ENCODE measurements at places on chromosomes 11 and 22. TPM values are rescaled to one million over a fixed set of nuclear protein-coding genes. Genes with fewer than 3 reads are reported as not detected.
A peak's percentile ranks its signal among the peaks of the same experiment; 100 is the strongest.

Gene SAA2
- total RNA-seq, result 19.0 TPM

Gene MRGPRE
- not detected for total RNA-seq

Gene OR5A1
- total RNA-seq, result not detected

Gene WBP2NL
- 0.60 TPM for total RNA-seq

Gene RABL2B
- total RNA-seq, result 11.8 TPM

Gene ASPHD2
- total RNA-seq, result 2.1 TPM

Gene FAM118B
- total RNA-seq, result 6.6 TPM

Gene EHF
- total RNA-seq, result 342 TPM

- no peak for ATAC-seq
Measured at GRCh38 chr22:43434928-43435311, 23.1 kb downstream of the MPPED1 start.

DNA sequence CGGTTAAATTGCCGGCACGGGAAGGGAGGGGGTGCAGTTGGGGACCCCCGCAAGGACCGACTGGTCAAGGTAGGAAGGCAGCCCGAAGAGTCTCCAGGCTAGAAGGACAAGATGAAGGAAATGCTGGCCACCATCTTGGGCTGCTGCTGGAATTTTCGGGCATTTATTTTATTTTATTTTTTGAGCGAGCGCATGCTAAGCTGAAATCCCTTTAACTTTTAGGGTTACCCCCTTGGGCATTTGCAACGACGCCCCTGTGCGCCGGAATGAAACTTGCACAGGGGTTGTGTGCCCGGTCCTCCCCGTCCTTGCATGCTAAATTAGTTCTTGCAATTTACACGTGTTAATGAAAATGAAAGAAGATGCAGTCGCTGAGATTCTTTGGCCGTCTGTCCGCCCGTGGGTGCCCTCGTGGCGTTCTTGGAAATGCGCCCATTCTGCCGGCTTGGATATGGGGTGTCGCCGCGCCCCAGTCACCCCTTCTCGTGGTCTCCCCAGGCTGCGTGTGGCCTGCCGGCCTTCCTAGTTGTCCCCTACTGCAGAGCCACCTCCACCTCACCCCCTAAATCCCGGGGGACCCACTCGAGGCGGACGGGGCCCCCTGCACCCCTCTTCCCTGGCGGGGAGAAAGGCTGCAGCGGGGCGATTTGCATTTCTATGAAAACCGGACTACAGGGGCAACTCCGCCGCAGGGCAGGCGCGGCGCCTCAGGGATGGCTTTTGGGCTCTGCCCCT is 529 bp upstream of the CCND1 start:
- no peak for ATAC-seq

GRCh38 chr11:110050201-110050506 is 43.0 kb upstream of the ZC3H12C start:
- ATAC-seq, result no peak

DNA sequence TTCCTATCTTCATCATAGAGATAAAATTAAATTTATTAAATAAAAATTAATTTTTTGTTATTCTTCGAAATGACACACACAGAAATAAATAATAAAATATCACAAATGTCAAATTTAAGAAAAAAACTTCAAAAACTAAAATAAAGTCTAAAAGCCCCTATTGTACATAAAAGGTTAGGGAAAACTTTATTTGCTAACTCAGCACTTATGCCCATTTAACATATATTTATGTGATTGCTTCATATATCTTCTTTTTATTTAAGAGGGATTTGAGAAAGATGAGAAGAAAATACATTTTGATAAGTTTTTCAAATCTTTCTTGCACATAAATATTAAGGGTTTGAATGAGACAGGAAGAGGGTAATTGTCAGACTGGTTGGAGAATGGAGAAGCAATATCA is 2350.4 kb upstream of the RAG2 start:
- no peak for ATAC-seq

DNA sequence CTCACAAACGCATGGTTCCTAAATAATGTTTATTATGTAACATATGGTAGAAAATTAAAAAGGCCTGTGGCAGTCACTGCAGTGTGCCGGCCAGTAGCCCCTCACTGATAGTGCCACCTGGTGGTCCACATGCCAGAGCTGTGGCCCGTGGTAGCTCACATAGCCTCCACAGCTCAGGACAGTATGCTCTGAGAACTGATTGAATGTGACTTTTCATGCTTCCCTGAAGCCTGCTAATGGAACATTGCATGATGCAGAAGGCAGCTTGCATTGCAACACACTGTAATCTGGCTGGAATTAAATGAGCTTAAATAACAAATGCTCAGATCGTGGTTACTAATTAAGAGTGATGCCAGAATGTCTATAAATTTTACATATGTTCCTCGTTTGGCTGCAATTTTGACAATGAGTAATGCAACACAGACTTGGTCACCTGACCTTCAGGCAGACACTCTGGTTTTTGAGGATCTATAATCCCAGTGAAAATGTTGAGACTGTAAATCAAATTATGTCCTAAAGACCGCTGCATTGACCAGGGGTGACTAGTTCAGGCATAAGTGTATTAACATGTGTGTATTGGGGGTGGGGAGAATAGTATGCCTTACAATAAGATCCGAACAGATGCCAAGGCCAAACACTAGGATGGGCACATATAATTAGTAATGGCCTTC is 566.4 kb downstream of the METTL15 start:
- peak; percentile 96 for ATAC-seq

DNA sequence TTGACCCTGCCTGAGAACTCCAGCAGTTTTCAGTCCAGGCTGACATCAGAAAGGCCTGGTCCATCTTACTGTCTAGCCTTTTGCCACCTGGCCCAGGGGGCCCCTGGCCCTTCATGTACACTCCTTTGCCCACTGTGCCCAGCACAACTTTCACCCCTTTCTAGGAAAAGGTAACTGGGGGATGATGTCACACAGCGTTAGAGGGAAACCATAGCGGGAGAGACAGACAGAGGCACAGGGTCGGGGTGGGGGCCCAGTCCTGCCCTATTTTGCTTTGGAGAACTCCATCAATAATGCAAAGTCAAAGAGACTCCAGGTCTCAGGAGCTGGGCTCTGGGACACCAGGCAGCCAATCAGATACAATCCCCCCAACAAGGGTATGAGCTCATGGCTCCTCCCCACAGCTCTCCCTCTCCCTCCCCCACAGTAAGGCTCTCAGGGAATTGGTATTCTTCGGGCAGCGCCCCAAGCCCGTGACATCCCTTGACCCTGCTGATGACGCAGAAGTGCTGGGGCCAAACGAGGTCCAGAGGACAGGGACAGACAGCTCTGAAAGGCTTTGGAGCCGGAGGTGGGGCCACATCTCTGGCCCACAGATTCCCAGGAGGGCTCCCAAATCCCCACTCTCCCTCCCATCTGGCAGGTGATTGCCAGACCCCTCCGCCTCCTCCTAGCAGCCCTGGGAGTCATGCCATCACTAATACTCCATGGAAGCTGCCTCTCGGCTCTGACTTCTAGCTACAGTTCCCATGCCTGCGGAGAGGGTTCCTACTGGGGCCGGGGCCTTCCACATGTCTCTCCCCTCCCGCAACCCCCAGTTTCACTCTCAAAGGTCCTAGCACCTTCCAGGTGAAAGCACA is 5.9 kb downstream of the USP2 start:
- no peak for ATAC-seq

DNA sequence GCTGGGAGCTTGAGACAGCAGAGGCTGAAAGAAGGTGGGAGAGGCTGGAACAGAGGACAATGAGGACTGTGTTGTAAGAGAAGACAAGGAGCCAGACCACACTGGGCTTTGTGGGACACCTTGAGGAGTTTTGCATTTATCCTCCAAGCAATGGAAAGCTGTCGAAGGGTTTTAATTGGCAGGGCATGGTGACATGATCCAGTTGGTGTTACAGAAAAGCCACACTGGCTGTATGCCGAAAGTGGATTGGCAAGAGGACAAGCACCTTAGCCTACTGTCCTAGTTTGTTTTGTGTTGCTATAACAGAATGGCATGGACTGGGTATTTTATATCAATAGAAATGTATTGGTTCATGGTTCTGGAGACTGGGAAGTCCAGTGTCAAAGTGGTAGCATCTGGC is 14.0 kb upstream of the APLNR start:
- ATAC-seq, result no peak

DNA sequence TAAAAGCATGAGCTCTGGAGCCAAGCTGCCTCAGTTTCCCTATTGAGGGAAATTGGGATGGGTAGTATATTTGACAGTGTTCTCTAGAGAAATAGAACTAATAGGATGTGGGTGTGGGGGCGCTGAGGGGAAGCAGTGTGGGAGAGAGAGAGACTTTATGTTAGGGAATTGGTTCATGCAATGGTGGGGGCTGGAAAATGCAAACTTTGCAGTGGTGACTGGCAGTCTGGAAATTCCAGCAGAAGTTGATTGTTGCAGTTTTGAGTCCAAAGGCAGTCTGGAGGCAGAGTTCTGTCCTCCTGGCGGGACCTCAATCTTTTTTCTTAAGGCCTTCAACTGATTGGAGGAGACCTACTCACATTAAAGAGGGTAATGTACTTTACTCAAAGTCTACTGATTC is 59.4 kb upstream of the SYT13 start:
- ATAC-seq, result no peak

DNA sequence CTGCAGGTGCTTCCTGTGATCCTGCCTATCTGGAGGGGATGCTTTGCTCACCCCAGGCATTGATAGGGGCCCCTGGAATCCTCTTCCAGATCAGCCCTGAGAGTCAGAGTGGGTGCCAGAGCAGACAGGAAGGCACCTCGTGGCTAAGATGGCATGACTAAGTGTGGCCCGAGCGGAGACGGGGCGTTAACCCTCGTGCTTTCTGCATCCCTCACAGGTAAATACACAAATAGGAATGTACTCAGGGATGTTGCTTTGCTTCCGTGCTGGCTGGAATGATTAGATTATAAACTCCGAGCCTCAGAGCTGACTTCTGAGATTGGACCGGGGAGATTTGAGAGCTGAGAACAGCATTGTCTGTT is 312.7 kb upstream of the B3GAT1 start:
- no peak for ATAC-seq

- no peak for ATAC-seq
Measured at GRCh38 chr11:116333001-116333535, 439.7 kb downstream of the BUD13 start.

DNA sequence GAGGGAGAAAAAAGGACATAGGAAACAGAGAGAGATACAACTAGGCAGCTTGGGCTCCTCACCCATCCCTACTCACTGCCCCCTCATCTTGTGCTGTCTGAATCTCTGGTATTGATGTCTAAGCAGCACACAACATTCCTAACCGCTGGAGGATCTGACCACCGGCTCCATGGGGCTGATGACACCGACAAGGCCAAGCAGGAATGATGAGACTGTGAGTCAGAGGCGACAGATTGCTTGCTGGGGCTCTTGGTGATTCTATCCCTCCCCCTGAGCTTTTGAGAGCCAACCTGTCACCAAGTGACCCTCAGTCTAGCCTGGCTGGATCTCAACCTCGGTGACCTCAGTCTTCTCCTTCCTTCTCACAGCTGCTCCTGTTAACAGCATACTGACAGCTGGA is 13.8 kb downstream of the PAMR1 start:
- ATAC-seq, result no peak

DNA sequence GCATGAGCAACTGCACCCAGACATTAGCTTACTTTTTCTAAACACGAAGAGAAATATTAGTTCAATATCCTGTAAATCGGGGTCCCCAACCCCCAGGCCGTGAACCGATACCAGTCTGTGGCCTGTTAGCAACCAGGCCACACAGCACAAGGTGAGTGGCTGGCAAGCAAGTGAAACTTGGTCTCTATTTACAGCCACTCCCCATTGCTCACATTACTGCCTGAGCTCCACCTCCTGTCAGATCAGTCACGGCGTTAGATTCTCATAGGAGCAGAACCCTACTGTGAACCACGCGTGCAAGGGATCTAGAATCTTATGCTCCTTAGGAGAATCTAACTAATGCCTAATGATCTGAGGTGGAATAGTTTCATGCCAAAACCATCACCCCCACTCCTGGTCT is 27.8 kb upstream of the DEPDC7 start:
- ATAC-seq, result no peak

DNA sequence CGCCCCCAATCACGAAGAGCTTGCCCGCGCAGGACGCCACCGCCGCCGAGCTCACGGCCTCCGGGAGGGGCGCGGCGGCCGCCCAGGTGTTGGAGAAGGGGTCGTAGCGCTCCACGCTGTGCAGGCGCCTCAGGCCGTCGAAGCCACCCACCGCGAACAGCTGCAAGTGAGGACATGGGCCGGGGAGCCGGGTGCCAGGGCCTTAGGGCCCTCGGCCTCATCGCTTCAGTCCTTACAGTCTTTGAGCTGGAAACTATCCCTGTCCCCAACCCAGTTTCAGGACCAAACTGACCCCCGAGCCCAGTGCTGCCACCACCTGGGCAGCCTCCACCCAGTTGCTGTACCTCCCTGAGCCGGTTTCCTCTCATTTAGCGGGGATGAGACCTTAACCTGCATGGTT is 7.6 kb downstream of the KLHL35 start:
- no peak for ATAC-seq

DNA sequence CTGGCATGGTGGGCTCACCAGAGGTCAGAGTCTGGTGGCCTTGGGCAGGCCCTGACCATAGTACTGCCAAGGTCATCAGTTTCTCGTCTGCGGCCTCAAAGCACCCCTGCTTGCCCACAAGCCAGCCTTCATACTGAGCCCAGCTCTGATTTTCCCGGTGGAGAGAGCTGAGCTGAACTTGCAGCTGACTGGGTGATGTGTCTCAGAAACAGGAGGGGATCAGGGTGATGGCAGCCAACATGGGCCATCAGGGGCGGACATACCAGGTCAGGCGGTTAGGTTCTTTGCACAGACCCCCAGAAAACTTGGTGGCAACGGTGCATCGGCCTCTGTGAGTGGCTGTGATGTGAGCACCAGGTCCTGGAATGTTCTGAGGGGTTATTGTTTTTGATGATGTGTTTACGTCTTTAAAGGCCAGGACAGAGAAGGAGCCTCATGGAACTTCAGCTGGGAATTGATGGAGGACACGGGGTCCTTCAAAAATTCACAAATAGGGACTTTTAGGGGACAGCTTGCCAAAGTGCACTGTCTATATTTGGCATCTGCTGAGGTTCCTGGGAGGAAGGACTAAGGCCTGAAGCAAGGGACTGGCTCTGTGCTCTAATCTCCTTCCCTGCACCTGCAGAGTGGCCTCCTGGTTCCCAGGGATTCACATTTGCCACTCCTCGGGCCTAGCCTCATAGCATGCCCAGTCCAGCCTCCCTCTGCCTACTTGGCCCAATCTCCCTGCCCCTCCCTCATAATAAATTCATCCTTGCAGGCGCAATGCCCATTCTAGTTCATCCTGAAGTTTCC is 131.2 kb downstream of the OSBP2 start:
- no peak for ATAC-seq

DNA sequence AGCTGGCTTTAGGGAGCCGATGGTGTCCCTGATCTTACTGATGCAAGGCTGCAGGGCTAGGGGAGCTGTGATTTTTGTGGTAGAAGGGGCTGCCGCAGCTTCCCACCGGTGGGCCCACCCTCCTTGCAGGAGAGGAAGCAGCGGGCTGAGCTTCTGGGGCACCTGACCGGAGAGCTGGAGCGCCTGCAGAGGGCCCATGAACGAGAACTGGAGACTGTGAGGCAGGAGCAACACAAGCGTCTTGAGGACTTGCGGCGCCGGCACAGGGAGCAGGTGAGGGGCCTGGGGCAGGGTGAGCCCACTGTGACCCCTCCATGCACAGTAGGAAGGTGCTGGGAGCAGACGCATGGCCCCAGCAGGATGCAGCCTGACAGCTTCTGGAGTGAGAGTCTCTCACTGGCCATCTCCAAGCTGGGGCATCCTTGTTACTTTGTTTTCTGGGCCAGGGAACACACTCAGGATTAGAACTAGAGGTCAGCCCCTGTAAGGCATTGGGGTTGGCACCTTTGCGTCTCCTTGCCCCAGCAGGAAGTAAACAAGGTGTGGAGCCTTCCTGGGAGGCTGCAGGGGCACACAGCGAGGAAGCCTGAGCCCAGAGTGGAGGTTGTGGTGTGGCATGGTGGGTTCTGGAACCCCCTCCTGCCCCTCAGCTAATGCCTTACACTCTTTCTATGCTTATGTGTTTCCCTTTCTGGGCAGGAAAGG is 66.7 kb downstream of the CEP164 start:
- no peak for ATAC-seq
